CD4-positive, alpha-beta T cell treated with Interleukin-4 for 1 hour (primary cell): ENCODE measurements at places on chromosomes 6 and 20.

- no peak for DNase-seq
Observed at GRCh38 chr6:104505838-104506237, 353.9 kb downstream of the HACE1 start.

DNA sequence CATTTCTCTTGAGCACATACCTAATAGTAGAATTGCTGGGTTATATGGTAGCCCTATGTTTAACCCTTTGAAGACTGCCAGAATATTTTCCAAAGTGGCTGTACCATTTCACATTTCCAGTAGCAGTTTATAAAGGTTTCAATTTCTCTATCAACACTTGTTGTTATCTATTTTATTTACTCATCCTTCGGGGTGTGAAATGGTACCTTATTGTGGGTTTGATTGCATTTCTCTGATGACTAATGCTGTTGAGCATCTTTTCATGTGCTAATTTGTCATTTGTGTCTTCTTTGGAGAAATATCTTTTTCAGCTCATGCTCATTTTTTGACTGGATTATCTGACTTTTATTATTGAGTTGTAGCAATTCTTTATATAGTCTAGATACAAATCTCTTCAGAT, 5.4 kb downstream of the ENPP4 start:
- no peak for DNase-seq

DNA sequence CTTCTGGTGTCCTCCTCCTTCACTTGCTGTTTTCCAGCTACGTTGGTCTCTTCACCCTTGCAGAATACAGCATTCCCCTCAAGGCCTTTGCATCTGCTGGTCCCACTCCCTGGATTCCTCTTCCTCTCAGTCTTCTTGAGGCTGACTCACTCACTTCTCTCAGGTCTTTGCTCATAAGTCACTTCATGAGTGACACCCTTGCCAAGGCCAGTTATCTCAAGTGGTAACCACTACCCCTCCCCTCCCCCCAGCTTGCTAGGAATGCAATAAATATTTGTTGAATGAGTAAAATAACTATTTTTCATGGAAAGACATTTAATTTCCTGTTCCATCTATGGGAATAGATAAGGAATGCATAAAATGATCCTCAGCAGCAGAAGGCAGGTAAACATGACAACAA, 131.7 kb downstream of the PLCB4 start:
- DNase-seq: no peak

GRCh38 chr6:91428296-91428695, 841.4 kb upstream of the MAP3K7 start:
- no peak for DNase-seq

GRCh38 chr6:71387179-71387578, 98.6 kb downstream of the OGFRL1 start:
- no peak for DNase-seq

DNA sequence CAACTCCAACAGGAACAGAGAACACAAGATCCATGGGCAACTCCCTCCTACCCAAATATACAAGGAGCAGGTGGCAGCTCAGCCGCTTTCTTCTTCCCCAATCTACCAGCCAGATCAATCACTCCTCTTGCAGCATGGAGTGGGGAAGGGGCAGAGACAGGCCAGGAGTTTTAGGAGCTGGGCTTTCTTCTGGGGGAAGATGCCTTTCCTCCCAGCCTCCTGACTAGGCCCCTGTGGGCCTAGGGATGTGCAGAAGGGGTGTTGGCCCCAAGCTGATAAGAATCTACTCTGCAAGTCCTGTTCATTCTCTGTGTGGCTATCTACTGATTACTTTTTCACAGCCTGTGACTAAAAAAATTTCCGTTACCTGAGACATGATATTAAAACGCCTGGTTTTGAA, 189.0 kb downstream of the BCAS1 start:
- no peak for DNase-seq

GRCh38 chr6:47283993-47284392, 25.7 kb downstream of the TNFRSF21 start:
- no peak for DNase-seq

DNA sequence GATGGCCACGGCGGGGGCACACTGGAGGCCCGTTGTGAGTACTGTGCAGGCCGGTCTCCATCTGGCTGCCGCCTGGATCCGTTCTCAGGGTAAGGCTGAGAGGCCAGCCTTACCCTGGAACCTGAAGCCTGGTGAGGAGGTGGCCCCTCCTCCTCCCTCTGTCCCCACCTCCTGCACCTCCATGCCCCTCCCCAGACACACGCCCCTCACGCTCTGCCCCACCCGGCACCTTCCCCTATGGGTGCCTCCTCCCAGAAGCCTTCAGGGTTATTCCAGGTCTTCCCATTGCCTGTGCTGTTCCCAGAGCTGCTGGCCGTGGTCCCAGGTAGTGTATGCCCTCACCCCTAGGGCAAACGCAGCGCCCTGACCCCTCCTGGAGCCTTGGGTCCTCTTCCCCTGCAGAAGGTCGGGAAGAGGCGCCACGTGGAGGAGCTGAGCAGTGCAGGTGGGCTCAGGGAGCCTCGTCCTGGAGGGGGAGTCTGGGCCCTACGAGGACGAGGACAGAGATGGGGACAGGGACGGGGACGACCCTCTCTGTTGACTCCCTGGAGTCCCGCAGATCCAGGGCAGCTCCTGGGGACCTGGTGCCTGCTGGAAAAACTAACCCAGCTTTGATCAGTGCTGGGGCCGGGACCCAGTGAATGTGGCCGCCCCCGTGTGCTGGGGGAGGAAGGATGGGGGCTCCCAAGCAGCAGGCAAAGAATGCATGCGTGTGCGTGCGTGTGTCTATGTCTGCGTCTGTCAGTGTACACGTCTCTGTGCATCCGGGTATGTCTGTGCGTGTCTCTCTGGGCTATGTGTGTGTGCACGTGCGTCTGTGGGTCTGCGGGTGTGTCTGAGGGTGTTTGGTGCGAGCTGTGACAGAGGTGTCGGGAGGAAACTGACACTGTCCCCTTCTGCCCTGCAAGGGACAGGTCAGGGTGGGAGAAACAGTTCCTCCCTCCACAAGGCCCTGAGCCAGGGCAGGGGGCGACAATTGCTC, 8.2 kb upstream of the HRH3 start:
- no peak for DNase-seq

DNA sequence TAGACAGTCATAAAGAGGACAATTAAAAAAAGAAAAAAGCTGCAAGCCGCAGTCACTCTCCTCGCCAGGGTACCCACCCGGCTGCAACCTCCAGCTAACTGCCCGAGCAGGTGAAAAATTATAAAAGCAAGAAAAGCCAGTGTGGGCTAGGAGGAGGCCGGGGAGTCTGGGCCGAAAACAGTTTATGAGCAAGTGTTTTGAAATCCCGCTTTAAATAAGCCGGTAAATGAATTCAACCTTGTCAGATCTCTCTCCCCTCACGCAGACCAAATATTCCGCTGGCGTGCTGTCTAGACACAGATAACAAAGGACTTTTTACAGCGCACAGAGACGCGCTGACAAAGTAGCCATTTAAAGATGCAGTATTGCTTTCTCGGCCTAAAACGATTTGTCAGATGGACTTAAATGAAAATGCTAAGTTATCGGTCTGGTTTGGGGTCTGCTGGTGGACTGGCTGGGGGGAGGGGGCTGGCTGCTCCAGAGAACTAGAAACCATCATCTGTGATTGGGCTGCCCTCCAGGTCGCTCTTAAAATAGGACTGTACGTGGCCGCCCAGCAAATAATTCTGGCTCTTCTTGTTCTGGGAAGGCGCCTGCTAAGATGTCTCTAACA, 24.6 kb downstream of the PMEPA1 start:
- no peak for DNase-seq

DNA sequence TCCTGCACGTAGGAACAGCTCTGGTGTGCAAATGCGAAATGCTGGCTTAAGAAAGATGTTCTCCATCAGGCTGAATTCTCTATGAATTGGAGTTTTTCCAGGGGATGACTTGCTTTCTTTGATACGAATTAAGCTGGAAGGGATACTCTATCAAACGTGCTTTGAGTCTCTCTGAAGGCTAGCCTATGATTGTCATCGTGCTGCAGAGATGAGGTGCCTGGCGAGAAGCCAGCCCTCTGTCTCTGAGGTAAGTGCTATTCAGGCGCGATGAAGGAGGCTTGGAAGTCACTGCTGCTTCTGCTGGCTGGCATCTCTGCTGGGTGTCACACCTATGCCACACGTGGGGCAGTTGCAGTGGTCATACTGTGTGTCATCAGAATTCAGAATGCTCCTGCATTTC, 223.7 kb downstream of the TAF4 start:
- DNase-seq: no peak

DNA sequence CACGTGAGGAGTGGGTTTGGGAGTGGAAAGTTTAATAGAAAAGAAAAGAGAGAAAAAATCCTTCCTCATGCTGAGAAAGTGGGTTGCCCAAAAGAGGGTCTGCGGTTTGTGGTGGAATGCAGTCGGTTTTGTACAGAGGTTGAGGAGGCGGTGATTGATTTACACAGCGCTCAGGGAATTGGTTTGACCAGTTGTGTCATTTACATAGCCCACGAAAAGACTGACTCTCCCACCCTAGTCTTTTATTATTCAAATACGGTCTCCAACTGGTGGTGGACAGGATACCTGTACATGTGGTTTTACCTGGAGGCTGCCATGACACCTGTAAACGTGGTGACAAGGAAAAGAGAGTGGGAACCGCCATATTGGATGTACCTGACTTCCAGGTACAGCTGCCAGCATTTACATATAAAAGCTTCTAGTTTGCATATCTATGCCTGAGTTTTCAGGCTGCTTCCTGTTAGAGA, 42.1 kb downstream of the HLA-DPB1 start:
- DNase-seq: no peak

DNA sequence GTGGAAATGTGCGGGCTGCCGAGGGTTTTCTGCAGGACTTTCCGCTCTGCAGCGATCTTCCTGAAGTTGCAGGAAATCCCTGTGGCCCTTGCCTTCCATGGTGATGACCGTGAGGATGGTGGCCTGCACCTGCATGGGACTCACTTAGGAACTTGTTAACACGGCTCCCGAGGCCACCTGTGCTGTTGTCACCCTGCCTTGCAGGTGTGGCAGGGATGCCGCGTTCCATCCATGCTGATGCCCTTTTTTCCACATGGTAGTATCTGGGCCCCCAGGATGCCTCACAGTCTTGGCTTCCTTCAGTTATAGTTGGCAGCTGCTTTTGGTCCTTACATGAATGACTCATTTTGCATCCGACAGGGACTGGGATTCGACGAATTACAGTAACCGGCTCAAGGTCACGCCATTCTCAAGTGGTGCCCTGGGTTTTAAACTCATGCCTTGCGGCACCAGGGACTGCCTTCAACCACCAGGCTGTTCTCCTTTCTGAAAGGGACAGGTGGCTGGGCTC, 37.2 kb downstream of the SYNJ2 start:
- DNase-seq: no peak

DNA sequence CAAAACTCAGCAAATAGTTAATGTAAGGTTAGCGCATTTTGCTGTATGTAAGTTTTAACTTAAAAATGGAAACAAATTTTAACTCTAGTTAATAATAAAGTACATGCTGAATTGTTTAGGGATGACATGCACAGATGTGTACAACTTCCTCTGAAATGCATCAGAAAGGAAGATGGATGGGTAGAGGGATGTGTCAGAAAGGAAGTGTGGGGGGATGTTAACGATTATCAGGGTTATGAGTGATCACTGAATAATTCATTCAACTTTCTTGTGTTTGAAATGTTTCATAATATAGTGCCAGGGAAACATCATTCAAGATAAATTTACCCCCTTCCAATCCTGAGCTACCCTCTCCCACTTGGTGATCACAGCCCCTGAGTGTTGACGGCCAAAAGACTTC, 87.6 kb downstream of the FOXA2 start:
- DNase-seq: no peak

DNA sequence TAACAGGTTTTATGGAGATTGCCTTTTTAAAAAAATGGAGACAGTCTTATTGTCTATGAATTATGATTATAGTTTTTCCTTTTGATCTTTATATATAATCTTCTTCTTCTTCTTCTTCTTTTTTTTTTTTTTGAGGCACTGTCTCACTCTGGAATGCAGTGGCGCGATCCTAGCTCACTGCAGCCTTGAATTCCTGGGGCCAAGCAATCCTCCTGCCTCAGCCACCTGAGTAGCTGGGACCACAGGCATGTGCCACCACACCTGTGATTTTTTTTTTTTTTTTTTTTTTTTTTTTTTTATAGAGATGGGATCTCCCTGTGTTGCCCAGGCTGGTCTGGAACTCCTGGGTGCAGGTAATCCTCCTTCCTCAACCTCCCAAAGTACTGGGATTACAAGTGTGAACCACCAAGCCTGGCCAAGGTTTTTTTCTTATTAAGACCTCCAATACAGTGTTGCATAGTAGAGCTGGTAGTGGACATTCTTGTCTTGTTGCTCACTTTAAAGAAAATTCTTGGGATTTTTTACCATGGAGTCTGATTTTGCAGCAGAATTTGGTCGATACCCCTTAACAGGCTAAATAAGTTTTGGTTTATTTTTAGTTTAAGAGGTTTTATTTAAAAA, 46.5 kb downstream of the STK4 start:
- no peak for DNase-seq

- no peak for DNase-seq
Observed at GRCh38 chr20:3896853-3897583, 7.8 kb downstream of the PANK2 start.

DNA sequence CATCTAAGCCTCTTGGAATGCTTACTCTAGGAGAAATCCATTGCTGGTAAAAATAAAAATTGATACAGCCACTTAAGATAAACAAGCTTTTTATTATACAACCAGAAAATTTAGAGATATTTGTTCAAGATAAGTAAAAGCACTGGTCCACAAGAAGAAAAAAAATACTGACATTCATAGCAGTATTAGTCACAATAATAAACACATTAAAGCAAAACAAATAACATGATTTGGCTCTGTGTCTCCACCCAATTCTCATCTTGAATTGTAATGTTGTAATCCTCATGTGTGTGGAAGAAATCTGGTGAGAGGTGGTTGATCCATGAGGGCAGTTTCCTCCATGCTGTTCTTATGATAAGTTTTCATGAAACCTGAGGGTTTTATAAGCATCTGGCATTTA, 1093.5 kb upstream of the ADGRB3 start:
- DNase-seq: no peak

- DNase-seq: no peak
Observed at GRCh38 chr20:38267296-38267695, 6.8 kb upstream of the KIAA1755 start.

- DNase-seq: no peak
Observed at GRCh38 chr6:52191824-52192223, 5.6 kb downstream of the IL17A start.

- DNase-seq: no peak
Observed at GRCh38 chr6:101878554-101879276, 485.2 kb downstream of the GRIK2 start.

GRCh38 chr20:43043887-43044286, 145.8 kb downstream of the PTPRT start:
- DNase-seq: no peak

- DNase-seq: no peak
Observed at GRCh38 chr6:19395316-19395715, 441.9 kb upstream of the ID4 start.

DNA sequence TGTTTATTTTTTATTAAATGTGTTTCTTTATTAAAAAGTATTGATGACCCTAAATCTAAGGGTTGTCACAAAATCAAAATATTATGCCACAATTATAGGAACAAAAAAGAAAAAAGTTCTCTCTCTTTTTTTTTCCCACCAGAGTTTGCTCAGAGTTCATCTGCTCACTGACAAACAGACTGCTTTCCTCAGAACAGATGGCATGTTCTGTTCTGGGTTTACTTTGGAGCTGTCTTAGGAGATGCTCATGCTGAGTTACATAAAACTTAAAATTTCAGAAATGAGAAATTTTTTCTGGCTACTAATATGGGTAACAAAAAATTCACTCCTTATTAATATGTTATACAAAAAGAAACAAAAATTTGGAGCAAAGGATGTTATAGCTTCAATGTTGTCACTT, 30.3 kb downstream of the STK38 start:
- no peak for DNase-seq
